ENCODE measurements at places on chromosomes 6 and 20.

- DNase-seq, result no peak
These were observed 84.9 kb upstream of the SIM1 start for GRCh38 chr6:100549406-100550167.

DNA sequence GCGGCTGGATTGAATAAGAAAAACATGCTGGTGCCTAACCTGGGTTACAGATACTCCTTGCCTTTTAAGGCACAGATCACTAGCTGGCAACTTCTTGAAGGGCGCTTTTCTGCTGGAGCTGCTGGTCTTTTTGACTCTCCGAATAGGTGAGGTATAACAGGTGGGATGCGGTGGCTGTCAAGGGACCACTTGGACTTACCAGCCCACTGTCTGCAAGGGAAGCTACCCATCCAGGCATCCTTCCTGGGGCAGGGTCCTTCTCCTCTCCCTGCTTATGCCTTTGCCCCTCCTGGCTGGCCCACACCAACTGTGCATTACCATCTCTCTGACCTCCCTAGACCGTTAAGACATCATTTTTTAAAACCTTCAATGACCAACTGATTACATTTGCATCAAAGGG lies 57.4 kb downstream of the NPEPL1 start:
- DNase-seq, result no peak

DNA sequence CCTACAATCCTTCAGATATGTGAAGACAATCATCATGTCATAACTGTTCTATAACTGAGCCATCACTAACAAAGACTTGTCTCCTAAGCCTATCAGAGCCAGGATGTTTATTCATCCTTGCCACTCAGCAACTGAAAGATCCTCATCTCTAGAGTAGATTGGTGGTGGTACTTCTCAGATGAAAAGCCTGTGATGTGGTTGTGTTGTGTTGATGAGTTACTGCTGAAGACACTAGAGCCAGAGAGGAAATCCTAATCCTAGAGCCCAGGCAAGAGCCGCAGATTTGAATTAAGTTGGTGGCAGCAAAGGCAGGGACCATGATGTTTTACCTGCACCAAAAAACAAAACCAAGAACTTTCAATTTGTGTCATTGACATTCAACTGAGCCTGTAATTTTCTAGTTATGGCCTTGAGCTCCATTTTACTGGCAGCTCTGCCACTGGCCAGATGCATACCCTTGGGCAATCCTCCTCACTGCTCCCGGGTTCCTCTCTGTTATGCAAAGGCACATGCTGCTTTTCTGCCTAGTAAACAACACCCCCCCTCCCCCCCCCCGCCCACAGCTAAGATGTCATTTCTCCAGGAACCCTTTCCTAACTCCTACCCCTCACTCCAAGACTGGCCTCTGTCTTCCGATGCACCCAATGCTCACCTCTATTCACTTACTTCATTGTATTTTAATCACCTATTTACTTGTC lies 50.2 kb upstream of the REV3L start:
- no peak for DNase-seq

- DNase-seq, result no peak
These were observed 35.9 kb downstream of the DUSP22 start for GRCh38 chr6:328136-328670.

- no peak for DNase-seq
These were observed at the start of gene SIGLEC1 for GRCh38 chr20:3712279-3712873. Gene SIGLEC1, minus strand, starts transcription at chr20:3712600. Its CDS starts 5,472 bp downstream, at chr20:3707128.

- DNase-seq, result no peak
These were observed 104.8 kb upstream of the PTPN1 start for GRCh38 chr20:50405235-50405914.
